CD4-positive, alpha-beta T cell treated with Interleukin-6 for 4 hours (primary cell): ENCODE measurements at places on chromosomes 2 and 18.

- DNase-seq, result no peak
Measured at GRCh38 chr2:162545254-162545653, 201.3 kb downstream of the GCA start.

DNA sequence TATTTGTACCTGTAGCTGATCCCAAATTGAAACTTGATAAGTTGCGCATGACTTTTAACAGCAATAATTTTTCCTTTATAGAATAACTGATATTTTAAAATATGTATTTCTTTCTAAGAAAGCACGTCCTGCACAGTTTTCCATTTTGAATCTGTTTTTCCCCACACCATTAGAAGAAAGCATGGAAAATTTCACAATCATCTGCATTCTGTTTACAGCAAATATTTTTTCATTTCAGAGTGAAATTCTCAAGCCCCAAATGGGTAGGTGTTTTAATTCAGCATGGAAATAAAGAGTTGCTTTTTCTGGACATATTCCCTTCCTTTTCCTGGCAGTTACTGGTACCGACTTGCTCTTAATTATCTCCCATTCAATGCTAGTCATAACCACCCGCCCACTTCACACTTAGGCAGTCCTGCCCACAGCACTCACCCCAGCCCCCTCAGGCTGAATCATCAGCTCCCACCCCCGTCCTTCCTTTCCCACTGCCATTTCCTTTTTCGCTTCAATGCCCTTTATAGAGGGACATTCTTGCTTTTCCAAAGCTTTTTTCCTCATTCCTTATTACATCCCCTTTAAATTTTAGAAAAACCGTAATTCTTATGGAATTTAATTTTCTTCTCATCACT is 89.2 kb upstream of the GLS start:
- no peak for DNase-seq

- DNase-seq, result no peak
Measured at GRCh38 chr2:25512707-25513106, 160.7 kb downstream of the DTNB start.

DNA sequence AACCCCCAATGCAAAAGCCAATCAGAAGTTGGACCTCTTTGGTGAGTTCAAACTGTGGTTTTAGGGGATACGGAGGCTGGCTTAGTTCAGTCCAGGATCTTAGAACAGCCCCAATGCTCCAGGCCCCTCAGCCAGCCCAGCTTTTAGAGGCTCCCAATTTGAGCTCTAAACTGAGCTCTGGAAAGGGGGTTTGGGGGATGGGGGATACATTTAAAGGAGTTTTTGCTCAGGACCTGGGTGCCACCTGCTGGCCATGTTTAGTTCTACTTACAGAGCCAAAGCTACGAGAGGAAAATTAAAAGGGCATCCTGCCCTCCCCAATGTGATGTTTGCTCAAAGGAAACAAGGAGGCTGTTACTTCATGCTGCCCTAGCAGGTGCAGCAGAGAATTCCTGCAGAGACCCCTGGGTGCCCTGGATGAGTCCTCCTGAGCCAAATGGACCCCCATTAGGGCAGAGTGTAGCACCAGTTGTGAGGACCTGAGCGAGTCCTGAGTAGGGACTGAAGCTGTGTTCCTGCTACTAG is 15.9 kb upstream of the TMEM214 start:
- peak; percentile 65 for DNase-seq

- DNase-seq, result no peak
Measured at GRCh38 chr2:69848186-69848790, 18.8 kb downstream of the GMCL1 start.

GRCh38 chr2:72035518-72036172 is 112.0 kb downstream of the CYP26B1 start:
- no peak for DNase-seq

DNA sequence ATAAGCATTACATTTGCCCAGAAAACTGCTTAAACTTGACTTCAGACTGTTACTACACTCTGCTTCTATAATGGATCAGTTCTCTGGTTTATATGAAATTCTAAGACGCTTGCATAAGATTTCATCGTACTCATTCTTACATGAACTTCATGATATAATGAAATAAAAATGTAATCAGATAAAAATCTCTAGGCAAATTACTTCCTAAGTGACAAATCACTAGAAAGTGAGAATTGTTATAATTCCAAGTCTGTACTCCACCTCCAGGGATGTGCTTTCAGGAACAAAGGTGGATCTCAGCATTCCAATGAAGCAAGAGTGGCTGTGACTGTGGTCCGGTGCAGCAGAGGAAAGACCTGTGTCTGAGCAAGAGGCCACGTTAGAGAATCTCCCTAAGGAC is 226.2 kb downstream of the PIEZO2 start:
- no peak for DNase-seq

DNA sequence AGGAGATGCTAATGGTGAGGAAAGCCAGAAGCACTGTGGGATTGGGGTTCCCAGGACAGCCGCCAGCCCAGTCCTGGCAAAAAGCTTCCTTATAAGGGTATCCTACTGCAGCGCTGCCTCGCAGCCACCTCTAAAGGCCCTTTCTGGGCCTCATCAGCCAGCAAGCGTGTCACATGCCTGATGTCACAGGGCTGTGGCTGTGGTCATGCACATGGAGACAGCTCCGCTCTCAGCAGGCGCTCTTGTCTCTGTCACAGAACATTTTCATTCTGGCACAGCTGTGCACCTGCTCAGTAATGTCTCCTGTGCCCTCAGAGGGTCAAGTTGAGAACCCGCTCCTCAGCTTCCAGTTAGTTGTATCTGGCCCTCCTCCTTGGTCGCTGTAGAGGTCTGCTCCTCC is 17.7 kb upstream of the MAL start:
- no peak for DNase-seq

GRCh38 chr18:63346480-63347183 is 20.4 kb downstream of the KDSR start:
- no peak for DNase-seq

DNA sequence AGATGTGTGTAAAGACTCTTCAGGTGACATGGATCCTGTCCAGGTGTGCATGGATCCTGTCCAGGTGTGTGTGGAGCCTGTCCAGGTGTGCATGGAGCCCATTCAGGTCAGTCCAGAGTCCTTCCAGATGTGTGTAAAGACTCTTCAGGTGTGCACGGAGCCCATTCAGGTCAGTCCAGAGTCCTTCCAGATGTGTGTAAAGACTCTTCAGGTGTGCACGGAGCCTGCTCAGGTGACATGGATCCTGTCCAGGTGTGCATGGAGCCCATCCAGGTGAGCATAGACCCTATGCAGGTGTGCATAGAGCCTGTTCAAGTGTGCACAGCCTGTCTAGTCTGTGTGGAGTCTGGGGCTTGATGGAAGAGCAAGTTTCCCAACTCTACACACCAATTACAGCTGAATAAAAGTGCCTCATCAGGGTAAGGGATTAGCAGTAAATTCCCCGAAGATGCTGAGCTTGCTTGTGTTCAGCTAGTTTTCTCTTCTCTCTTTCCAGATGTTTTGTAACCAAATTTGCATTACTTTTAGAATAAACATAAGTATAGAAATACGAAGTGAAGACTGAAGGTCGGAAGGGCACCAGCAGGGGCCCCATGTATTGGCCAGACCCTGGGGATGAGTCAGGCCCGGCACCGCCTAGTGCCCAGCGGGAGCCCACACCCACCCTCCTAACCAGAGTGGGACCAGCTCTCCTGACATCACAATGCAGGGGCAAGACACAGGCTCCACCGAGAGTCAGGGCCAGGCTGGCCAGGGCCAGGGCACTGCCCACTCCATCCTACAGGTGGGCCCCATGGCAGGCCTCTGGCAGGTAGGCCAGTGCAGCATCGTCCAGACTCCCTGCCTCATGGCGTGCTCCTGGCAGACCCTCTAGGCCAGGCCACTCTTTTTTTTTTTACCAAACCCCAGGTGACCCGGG is 38.6 kb upstream of the GPC1 start:
- DNase-seq, result no peak
